ENCODE measurements at places on chromosomes 13 and 19.

- no peaks in the 10 kb centered on the region for H3K4me1 ChIP-seq
- no peak for DNase-seq
- no peak overlapping the region for H3K27ac ChIP-seq
- H3K36me3 ChIP-seq, result no peaks in the 10 kb centered on the region
- no peaks in the 10 kb centered on the region for H3K27me3 ChIP-seq
Observed at GRCh38 chr13:42717176-42717575, 64.2 kb upstream of the FAM216B start.

DNA sequence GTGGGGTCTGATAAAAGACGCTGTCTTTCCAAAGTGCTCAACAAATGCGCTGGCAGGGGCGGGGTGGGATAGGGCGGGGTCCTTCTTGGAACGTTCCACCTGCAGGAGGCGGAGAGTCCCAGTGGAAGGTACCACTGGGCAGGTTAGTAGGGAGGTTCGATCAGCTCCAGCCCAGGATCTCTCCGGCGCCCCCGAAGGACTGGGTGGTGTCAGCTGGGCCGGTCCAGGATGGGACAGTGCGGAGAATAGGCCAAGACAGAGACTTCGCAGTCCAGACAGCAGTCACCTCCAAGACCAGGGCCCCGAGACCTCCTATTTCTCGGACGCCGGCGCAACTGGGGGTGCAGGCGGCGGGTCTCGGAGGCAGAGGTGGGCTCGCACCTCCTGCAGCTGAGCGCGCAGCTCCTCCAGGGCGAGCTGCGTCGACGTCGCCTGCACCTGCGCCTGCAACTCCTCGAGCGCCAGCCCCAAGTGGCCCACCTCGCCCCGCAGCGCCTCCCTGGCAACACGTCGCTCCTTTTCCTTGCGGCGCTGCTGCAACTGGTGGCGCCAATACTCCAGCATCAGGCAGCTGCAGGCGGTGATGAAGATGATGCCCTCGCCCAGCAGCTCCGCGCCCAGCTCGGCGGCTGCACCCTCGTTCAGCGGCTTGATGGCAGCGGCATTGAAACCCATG, 21.6 kb downstream of the VASP start:
- peak; percentile 90 for DNase-seq
- H3K36me3 ChIP-seq, result peaks cover 39% of the 10 kb centered on the region
- peak overlapping the region; percentile 9 for H3K27ac ChIP-seq
- no peaks in the 10 kb centered on the region for H3K27me3 ChIP-seq
- H3K4me3 ChIP-seq, result peak overlapping the region; percentile 39
- peaks cover 18% of the 10 kb centered on the region for H3K4me1 ChIP-seq

DNA sequence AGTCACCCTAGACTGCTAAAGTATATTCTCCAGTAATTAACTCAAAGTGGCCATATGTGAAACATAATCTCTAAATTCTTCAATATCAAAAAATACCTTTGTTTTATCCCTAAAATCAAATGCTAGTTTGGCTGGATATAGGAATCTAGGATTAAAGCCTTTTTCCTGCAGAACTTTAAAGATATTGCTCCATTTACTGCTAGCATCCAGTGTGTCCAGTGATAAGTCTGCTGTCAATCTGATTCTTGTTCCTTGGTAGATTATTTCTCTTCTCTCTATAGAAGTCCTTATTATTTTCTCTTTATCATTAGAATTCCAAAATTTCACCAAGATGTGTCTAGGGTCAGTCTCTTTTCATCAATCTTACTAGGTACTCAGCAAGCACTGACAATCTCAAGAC, 384.6 kb downstream of the FGF14 start:
- no peaks in the 10 kb centered on the region for H3K36me3 ChIP-seq
- no peak overlapping the region for H3K4me3 ChIP-seq
- H3K27ac ChIP-seq, result no peak overlapping the region
- H3K27me3 ChIP-seq, result no peaks in the 10 kb centered on the region
- no peaks in the 10 kb centered on the region for H3K4me1 ChIP-seq

GRCh38 chr19:11377237-11377636, 2.8 kb downstream of the SWSAP1 start:
- peaks cover 43% of the 10 kb centered on the region for H3K4me1 ChIP-seq
- no peak overlapping the region for H3K4me3 ChIP-seq
- H3K36me3 ChIP-seq, result no peaks in the 10 kb centered on the region
- DNase-seq, result peak; percentile 41
- H3K27me3 ChIP-seq, result peaks cover 5% of the 10 kb centered on the region

DNA sequence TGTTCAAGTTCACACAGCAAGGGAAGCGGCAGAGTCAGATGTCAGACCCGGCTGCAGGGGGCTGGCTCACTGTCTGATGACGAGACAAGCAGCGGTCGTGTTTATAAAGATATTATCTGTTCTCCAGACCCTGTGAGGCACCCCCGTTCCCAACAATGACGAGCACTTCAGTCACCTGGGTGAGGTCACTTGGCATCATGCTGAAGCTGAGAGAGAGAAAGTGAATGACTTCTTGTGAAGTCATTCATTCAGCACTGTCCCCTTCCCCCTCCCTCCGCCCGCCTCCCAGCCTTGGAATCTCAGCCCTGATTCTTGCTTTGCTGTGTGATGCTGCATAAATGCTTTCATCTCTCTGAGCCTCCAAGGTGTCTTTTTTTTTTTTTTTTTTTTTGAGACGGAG, 4.9 kb upstream of the LYPD3 start:
- H3K27me3 ChIP-seq, result no peaks in the 10 kb centered on the region
- no peak overlapping the region for H3K27ac ChIP-seq
- peak; percentile 52 for DNase-seq
- no peaks in the 10 kb centered on the region for H3K36me3 ChIP-seq

GRCh38 chr13:40208517-40208916, 457.9 kb downstream of the FOXO1 start:
- no peaks in the 10 kb centered on the region for H3K4me1 ChIP-seq
- H3K27ac ChIP-seq, result no peak overlapping the region
- no peak overlapping the region for H3K4me3 ChIP-seq
- H3K36me3 ChIP-seq, result no peaks in the 10 kb centered on the region
- no peak for DNase-seq

DNA sequence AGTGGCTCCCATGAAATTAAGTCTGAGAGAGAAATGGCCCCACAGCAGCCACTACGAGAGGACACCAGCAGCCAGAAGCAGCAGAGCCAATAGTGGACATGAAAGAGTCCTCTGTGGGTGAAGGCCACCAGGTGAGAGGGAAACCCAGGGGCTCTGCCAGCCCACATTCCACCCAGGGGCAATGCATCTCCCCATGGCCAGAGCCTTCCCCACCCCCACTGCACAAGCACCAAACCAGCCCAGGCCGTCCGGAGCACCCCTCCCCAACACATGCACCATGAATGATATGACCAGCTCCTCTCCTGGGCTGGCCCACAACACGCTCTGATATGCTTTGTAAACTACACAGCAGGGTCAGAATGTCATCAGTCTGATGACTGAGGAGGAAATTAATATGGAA, 66.9 kb downstream of the TSHZ3 start:
- no peaks in the 10 kb centered on the region for H3K4me1 ChIP-seq
- no peak overlapping the region for H3K27ac ChIP-seq
- no peak overlapping the region for H3K4me3 ChIP-seq
- H3K36me3 ChIP-seq, result peaks cover 18% of the 10 kb centered on the region
- no peaks in the 10 kb centered on the region for H3K27me3 ChIP-seq
- DNase-seq, result no peak

DNA sequence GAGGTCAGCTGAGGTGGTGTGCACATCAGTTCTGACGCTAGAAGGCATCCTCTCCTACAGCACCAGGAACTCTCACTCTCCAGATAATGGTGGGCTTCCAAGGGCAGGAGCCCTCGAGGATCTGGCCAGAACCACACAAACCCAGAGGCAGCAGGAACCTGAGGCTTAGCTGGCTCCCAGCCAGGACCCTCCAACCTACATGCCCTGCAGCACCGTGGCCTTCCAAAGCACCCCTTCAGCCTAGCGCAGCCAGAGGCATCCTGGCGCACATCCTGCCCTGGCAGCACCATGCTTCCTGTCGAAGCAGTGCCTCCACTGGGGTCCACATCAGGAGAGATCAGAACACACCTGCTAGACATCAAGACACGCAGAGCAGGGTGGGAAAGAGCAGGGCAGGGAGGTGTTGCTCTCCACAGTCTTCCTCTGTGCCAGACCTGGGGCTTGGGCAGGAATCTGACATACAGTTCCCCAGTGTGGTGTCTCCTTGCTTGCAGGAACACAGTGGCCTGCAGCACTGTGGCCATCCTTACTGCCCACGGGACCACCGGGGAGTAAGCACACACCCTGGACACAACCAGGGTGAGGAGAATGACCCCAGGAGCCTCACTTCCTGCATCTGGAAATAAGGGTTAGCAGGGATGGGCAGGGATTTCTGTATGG, 21.7 kb downstream of the TUBA3C start:
- H3K27ac ChIP-seq, result no peak overlapping the region
- no peak overlapping the region for H3K4me3 ChIP-seq
- DNase-seq, result no peak
- no peaks in the 10 kb centered on the region for H3K36me3 ChIP-seq

DNA sequence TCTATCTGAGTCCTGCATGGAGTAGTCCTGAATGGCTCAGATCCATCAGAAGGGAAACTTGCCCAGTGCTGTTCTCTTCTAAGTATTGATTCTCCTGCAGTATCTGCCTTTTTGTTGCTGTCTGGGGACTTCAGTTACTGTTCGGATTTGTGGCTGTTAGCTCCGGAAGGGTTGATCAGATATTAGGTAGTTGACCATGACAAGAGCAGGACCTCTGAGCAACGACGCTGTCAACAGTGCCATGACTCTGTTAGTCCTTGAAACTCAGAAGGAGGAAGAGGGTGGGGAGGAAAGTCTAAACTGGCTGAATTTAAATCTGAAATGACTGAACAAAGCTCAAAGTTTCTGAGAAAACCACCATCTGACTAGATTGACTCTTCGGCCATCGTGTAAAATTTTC, 42.2 kb downstream of the CCNE1 start:
- DNase-seq, result no peak
- no peak overlapping the region for H3K27ac ChIP-seq
- H3K4me3 ChIP-seq, result no peak overlapping the region
- H3K4me1 ChIP-seq, result no peaks in the 10 kb centered on the region
- H3K27me3 ChIP-seq, result peaks cover 11% of the 10 kb centered on the region

DNA sequence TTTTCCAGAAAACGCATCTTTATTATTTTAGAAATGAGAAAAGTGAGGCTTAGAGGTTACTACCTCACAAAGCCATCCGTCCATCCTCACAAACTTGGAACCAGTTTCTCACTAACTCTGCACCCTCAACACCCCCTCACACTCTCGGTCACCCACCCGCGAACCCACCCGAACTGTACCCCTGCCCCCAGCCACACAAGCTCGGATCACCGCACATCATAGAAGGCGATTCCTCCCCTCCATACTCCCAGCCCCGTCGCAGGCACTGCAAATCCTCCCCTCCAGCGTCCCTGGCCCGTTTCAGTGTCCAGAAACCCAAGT, 238 bp downstream of the ZNF260 start:
- no peak for DNase-seq
- H3K4me3 ChIP-seq, result peak overlapping the region; percentile 85
- peaks cover 32% of the 10 kb centered on the region for H3K36me3 ChIP-seq
- H3K27me3 ChIP-seq, result no peaks in the 10 kb centered on the region
- H3K27ac ChIP-seq, result peak overlapping the region; percentile 91

- no peak overlapping the region for H3K4me3 ChIP-seq
- H3K27ac ChIP-seq, result no peak overlapping the region
- no peaks in the 10 kb centered on the region for H3K36me3 ChIP-seq
- H3K27me3 ChIP-seq, result no peaks in the 10 kb centered on the region
- no peak for DNase-seq
Observed at GRCh38 chr13:56718791-56719190, 421.9 kb upstream of the PRR20A start.
